ENCODE measurements at places on chromosomes 16 and 17. TPM values are rescaled to one million over a fixed set of nuclear protein-coding genes. Genes with fewer than 3 reads are reported as not detected.

DNA sequence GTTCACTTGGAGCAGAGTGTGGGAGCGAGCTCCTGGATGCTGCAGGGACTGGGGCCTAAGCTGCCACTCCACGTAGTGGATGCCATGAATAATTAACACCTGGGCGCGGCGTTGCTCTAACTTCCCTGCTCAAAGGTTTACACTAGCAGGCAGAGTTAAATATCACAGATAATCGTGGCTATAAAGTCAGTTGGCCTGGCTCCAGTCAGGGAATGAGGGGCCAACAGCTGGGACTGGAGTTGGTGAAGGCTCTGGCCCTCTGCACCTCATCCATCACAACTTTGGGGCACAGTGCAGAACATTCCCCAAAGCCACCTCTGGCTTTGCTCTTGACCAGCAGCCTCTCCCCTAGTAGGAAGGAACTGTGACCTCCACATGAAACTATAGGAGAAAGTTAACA lies 10.9 kb downstream of the HOXB4 start:
- DNase-seq = no peak

The MYADML2 gene
- polyA plus RNA-seq = not detected

- DNase-seq = no peak
Observed at GRCh38 chr16:2026461-2027023, at the start of gene NHERF2. NHERF2 (plus strand) TSS chr16:2026902; CDS start chr16:2027006, 104 bp downstream.

- DNase-seq = no peak
Observed at GRCh38 chr16:397135-397661, at the start of gene NME4. NME4 (plus strand) TSS chr16:397199; CDS start chr16:397223, 24 bp downstream.

The MAP3K14 gene
- polyA plus RNA-seq = 4.5 TPM

DNA sequence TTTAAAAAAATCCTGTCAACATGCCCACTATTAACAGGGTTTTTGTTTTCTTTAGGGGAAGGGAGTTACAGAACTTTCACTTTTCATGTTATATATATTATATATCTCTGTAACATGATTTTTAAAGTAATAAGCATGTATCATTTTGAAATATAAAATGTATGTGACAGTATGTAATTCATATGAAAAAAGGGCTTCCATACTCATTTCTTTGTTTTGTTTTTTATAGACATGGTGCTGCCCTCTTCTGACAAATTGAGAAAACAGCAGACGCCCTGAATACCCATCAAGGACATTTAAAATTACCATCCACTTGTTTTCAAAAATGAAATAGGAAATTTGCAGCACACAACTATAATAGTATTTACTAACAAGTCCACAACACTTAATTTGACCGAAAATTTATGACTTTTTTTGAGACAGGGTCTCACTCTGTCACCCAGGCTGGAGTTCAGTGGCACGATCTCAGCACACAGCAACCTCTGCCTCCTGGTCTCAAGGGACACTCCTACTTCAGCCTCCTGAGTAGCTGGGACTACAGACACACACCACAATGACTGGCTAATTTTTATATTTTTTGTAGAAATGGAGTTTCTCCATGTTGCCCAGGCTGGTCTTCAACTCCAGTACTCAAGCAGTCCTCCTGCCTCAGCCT lies 30.4 kb downstream of the CFDP1 start:
- DNase-seq = no peak

The TELO2 gene
- 15.9 TPM for polyA plus RNA-seq

The ZFPM1 gene
- polyA plus RNA-seq = 0.22 TPM

All from BJ (cell line).